ENCODE measurements at places on chromosomes 5 and 9.

DNA sequence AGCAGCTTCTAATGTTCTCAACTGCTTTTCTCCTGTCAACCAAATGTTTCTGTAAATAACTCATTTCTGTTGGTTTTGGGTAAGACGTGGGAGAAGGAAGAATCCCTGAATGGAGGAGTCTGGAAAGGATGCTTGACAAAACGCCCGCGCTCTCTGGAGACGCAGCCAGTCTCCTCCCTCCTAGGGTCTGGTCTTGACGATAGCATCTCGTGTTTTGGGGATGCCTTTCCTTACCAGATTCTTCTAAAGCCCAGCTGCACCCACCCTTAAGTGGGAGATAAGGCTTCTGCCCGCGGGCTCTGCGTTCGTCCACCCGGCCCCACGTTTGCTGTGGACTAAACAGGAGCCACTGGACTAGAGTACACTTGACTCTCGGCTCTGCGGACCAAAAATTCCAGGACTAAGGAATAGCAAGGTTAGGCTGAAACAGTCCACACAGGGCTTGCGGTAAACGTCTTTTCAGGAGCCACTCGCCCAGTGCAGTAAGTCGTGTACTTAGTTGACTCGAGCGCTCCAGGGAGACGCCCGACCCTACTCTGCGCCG is 491 bp upstream of the CTSL start:
- DNase-seq = peak; percentile 71

DNA sequence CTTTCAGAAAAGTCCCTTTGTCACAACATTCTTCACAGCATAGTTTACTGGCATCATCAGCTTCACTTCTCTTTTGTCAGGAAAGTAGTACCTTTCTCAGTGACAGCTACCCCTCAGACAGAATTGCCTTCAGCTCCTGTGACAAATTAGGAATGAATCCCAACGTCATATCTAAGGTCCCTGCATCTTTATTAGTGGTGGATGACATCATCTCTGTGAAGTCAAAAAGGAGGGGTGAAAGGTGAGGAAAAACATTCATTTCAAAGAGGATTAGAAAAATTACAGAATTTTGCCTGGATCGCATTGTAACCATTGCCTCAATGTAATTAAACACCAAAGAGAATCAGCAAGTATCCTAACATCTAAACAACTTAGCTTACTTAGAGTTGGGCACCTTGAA is 7.9 kb upstream of the INSL6 start:
- no peak for DNase-seq

DNA sequence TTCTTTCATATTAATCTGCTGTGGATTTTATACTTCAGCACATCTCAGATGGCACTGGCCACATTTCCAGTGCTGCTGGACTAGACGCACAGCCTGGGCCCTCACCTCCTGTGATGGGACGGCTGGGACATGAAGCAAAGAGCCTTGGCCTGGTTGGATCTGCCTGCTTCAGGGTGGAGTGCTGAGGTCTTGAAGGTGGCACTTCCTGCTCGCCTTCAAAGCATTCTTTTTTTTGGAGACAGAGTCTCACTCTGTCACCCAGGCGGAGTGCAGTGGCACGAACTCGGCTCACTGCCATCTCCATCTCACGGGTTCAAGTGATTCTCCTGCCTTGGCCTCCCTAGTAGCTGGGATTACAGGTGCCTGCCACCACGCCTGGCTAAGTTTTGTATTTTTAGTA is 73.1 kb downstream of the RAPGEF1 start:
- DNase-seq = no peak

DNA sequence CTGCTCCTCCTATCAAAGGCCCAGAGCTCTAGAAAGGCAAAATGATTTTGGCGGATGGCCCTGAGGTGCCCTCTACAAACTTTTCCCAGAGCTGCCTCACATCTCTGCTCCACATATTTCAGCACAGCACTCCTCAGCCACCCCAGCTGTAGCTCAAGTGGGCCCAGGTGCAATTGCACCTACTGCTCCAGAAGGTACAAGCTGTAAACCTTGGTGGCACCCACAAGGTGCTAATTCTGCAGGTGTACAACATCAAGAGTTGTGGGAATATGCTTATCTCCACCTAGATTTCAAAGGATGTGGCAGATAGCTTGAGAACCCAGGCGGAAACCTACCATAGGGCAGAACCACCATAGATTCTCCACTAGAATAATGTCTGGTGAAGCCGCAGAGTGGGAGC is 432.2 kb downstream of the TMEM232 start:
- DNase-seq = no peak

DNA sequence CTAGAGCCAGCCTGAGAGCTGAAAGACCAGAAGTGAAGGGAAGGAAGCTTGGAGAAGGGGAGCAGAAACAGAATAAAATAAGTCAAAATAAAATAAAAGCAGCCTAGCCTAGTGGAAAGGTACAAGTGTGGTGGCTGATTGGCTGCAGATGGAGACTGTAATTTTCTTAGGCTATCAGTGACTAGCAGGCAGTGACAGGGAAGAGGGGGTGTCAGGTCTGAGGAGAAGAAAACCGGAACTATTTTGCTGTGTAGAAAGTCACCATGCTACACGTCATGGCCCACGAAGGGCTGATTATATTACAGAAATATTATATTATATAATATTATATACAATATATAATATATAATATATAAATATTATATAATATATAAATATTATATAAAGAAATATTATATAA is 98.1 kb upstream of the TAF11L2 start:
- no peak for DNase-seq

DNA sequence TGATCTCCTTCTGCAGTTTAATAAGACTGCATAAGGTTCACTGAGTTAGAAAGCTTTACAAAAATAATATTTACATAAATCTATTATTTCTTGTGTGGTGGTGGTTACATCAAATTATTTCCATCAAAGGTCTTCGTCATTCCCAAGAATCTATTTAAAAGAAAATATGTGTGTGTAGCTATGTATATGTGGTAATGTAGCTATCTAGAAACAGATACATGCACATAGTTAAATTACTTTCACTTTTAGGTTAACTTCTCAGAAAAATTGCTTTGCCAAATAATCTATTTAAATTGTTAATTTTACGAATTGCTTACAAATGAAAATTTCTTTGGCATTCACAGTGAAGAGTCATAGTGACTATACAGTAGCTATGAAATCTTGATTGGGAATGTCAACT is 633.2 kb downstream of the DMRTA1 start:
- no peak for DNase-seq

GRCh38 chr5:172642051-172642409 is 967 bp downstream of the NEURL1B start:
- DNase-seq = no peak

DNA sequence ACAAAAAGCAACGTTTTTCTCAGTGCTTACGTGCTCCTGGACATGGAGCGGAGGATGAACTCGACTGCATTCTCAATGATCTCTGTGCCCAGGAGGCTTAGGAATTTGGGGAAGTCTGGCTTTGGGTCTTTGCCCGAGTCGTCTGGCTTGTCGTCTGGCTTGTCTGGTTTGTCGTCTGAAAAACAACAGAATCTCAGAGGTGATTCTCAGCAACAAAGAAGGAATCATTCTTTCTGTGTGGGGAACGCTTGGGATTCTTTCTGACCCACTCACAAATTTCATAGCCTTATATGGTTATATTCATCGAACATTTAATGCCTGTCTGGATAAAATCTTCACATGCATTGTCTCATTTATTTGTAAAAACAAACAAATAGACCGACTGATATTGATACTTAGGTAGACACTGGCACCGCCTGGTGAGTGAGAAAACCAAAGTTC is 4.7 kb downstream of the C5orf46 start:
- DNase-seq = peak; percentile 38

DNA sequence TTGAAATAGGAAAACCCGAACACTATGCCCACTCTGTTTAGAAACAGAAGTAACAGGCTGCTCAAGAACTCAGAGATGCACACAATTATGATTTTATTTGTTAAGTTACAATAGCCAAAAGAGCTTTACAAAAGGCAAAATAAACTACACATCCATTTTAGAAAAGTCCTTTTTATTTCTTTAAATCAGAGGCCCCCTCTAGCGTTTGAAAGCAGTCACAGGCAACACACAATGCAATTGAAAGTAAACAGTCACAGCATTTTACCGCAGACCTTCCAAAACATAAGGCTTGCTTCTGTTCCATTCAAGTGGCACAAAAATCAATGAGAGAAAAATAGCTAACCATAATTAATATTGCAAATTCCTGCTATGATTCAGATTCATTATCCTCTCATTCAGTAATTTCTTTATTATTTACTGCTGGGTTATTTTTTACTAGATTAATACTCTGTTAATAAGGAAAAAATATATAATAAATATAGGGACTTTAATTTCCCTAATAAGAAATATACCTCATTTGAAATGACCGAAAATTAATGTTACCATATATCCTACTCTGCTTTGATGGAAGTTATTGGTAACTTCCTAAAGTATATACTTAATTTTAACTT is 78.3 kb downstream of the CEP120 start:
- DNase-seq = peak; percentile 64

All from cardiac fibroblast (primary cell).